ENCODE measurements at places on chromosomes 2 and 18. TPM values are rescaled to one million over a fixed set of nuclear protein-coding genes. Genes with fewer than 3 reads are reported as not detected.

DNA sequence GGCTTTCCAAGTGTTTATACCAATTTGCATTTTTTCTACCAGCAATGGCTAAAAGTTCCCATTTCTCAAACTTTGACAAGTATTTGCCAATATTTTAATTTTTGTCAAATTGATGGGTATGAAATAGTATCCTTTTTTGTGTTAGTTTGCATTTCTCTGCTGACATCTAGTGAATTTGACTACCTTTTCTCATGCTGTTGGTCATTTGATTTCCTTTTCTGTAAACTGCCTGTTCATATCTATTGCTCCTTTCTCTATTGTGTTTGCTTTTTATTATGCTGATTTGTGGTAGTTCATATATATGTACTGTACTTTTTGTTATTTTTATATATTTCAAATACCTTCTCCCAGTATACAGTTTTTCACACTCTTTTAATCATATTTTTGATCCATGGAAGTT, 149.4 kb downstream of the PMAIP1 start:
- DNase-seq, result no peak

DNA sequence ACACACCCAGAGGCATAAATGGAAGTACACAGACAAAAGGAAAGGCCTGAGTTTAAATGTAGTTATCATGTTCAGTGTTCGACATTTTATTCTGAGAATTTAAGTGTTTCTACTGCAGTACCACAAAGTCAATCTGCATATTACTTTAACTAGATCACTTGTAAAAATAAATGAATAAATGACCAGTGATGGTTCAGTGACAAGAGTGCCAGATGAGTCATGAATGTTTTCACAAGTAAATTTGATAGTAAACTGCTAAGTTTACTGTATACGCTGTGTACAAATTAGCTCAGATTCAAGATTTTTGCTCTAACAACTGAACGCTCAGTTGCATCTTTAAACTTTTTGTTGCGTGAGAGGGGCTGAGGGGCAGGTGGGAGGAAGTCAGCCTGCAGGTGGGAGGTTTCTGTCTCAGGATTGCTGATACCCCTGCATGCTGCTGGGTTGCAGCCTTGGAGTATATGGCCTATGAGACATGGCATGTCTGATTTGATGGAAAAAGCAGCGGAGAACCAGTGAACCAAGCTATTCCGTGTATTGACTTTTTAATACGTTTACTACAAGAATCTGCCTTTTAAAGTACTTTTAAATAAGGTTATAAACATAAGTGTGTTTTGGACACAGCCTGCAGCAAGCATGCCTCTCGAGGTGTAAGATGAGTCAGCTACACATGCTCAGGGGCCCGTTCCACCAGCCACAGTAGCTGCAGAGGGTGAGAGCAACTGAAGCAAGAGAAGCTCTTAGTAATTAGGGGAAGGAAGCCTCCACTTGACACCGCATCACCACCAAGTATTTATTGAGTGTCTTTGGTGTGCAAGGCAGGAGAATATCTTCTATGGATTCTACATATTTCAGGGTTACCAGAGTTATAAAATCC, 245.1 kb downstream of the NEDD4L start:
- DNase-seq, result no peak

- no peak for DNase-seq
These were observed 118.8 kb upstream of the PDE1A start for GRCh38 chr2:182545420-182546167.

DNA sequence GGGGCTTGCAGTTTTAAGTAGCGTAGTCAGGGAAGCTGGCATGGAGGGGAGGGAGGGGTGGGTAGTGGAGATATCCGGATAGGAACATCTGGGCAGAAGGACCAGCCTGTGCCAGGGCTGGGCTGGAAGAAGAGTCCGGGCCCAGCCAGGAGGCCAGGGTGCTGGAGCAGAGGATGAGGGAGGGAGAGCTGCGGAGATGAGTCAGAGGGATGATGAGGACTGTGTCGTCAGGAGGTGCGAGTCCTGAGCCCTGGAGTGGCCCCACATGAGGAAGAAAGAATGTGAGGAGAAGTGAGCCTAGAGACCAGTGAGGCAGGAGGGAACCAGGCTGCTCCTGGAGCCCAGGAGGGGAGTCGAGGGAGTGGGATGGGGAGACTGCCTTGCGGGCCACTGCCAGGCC, 82.4 kb downstream of the CTIF start:
- DNase-seq, result no peak

DNA sequence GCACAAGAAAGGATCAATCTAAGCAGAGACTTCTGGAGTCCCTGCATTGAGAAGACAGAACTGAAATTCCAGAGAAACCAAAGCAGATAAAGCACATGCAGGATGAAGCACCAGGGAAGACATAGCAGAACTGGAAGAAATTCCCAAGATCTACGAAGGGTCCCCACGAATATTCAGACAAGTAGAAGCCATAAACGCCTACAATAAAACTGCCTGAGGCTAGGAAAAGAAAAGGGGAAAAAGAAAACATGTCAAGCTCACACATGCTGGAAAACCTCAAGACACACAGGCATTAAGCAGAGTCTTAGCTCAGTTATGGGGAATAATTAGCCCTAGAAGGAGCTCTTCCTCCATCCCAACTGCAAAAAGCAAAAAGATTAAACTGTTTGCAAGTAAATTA, 171.2 kb downstream of the NBAS start:
- no peak for DNase-seq

DNA sequence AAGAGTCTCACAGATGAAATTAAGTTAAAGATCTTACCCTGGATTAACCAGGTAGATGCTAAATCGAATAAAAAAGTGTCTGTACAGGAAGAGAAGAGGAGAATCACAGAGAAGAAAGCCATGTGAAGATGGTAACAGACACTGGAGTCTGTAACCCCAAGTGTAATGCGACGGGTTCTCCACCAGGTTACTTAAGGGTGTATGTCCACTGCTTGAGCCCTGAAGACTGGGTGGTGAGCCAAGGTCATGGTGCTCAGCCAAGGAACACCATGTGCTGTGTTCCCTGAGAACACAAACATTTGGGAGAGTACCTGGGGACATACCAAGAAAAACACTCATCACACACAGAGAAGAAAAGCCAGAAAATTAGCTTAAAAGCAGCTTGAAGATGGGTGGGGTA, 8.2 kb upstream of the ACADL start:
- DNase-seq, result no peak

DNA sequence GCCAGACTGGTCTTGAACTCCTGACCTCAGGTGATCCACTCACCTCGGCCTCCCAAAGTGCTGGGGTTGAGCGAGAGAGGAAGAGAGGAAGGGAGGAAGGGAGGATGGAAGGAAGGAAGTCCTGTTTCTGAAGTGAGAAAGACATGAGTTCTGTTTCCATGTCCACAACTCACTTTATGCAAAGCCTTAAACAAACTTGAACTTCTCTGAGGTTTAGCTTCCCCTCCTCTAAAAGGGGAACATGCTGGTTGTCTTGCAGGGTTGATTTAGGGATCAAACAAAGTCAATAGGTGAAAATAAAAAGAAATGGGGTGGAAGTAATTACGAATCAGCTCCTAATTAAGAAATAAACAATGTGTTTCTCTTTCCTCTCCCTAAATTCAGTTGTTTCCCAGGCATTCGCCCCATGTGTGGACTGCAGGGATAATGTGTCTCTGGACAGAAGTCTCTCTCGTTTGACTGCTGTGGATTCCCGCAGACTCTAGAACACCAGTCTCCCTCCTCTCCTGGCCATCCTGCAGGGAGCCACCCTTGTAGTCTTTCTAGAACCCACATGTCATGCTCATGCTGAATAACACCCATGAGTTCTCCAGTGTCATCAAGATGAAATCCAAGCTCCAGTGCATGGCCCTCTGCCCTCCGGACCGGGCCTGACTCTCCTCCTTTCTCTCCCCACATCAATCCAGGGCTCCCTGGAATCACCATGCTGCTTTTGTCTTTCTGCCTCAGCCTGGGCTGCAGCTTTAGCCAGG, 229.3 kb upstream of the TRIB2 start:
- no peak for DNase-seq

DNA sequence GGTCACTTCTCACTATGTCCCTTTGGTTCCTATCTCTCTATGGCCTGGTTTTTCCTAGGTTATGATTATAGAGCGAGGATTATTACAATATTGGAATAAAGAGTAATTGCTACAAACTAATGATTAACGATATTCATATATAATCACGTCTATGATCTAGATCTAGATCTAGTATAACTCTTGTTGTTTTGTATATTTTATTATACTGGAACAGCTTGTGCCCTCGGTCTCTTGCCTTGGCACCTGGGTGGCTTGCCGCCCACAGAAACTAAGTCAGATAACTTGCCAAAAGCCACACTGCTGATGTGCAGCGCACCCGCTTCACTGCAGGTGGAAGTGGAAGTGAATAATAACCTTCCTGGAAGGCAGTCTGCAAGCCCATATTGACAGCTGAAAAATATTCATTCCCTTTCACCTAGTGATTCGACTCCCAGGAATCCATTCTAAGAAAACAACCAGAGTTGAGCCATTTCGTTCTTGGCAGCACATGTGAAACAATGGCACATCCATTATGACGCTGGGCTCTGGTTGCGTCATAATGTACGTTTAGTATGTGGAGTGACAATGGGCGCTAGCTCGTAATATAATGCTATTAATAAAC, 725 bp upstream of the ANKRD53 start:
- no peak for DNase-seq

PSMA8 gene
- total RNA-seq, result 0.52 TPM

FIGN gene
- total RNA-seq, result not detected

POTEJ gene
- not detected for total RNA-seq

DAPL1 gene
- not detected for total RNA-seq

All from T-helper 17 cell (primary cell).